ENCODE measurements at places on chromosomes 3 and 15.

GRCh38 chr15:36940636-36941260 lies 159.6 kb downstream of the MEIS2 start:
- DNase-seq: no peak

DNA sequence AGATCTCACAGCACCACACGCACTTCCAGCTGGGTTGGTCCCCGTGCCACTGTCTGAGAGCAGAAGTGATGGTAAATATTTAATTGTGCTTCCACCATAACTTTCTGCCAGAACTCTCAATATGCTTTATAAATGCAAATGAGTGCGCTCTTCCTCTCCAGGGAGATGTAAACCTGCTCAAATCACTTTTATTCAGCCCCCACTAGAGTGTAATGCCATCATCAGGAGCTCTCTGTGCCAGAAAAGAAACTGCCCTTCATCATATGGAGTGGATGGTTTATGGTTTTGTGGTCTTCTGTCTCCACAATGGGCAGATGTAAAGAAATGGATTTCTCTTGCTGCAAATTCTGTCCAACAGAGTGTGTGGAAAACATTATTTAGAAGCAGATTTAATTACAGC lies 127.0 kb downstream of the EPHB1 start:
- DNase-seq: no peak

- DNase-seq: no peak
Measured at GRCh38 chr15:37880009-37880834, 54.2 kb upstream of the TMCO5A start.

DNA sequence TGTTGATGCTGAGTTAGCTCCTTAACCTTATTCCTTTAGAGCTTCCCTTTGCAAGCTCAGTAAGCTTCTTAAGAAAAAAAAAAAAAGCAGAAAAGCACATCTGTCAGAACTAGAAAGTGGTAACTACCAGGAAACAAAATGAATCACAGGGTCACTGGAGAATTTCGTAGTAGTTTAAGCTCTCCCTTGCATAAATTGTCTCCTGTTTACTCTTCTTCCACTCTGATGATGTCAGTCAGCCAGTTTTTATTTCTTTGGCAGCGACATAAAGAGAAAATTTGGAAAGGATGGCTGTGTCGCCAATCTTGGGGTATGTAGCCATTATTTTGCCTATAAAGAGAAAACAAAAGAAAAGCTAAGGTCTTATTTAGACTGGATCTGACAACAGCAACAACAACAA lies 3.2 kb upstream of the GABRR3 start:
- no peak for DNase-seq

DNA sequence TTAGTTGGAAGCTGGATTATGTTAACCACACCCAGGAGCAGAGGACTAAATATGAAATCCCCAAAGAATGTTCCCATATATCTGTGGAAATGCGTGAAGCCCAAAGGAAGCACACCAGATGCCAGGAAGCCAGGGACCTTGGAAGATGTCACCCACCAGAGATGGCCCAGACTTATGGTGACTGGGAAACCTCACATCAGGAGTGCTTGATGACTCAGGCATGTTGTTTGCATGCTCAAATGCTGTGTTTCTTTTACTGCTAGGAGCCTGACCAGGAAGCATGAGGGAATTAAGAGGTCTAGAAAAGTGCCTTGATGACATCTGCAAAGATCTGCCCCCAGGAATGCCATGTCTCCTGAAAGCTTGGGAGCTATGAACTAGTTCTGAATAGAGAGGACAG lies 109.0 kb upstream of the SLC2A2 start:
- DNase-seq: no peak

DNA sequence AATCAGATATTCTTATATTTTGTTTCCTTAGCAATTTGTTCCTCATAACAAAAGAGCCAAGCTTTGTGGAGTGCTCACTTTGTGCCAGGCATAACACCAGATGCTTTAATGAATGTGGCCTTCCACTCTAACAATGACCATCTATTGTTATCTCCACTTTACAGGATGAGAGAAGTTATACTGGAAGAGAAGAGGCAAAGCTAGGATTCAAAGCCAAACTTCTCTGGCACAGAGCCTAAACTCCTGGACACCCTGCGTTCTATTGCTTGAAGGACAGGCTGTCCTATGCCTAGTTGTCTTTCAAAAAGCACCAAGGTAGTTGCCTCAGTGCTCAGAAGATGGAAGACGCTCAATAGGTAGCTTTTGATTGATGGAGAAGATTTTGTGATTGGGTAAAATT lies 123.2 kb upstream of the FEZF2 start:
- no peak for DNase-seq

GRCh38 chr3:27454914-27455313 lies 29.3 kb downstream of the SLC4A7 start:
- no peak for DNase-seq

DNA sequence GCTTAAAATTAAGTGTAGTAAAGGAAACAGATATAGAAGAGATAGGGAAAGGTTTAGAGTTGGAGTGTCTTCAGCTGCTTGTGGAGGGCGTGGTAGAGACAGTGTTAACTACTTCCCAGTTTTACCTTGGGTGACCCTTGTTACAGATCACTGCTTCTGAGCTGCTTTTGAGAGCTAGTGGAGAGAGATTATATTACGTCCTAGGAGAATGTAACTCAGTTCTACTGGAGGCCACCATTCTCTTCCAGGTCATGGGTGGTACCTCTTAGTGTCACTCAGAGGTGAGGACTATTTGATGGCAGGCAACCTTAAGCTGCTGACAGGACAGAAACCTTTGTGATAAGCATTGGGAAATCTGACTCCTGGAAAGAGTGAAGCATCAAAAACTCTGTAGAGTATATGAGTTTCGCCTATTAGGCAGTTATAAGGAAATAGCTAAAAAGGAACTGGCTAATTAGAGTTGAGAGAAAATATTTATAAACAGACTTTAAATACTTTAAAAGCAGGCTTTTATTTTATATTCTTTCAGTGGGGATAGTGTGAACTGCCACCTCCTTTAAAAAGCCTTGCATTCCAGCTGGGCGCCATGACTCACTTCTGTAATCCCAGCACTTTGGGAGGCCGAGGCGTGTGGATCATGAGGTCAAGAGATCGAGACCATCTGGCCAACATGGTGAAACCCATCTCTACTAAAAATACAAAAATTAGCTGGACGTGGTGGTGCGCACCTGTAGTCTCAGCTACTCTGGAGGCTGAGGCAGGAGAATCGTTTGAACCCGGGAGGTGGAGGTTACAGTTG lies 106.5 kb downstream of the ZNF609 start:
- DNase-seq: no peak

DNA sequence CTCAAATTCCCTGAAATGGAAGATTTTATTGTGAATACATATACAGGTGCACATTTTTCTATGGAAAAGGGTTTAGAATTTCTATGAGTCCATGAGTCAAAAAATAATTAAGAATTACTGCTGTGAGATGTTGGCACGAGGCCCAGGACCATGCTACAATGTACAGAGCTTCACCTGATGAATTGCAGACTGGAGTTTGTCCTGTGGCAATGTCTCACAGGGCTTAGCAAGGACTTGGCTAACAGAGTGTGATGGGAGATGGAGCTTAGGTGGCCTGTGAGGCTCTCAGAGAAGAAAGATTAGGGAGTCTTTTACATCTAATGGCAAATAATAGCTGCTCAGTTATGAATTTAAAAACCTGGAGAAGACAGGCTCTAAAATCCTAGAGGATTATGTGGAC lies 219.5 kb upstream of the CBLB start:
- DNase-seq: no peak

DNA sequence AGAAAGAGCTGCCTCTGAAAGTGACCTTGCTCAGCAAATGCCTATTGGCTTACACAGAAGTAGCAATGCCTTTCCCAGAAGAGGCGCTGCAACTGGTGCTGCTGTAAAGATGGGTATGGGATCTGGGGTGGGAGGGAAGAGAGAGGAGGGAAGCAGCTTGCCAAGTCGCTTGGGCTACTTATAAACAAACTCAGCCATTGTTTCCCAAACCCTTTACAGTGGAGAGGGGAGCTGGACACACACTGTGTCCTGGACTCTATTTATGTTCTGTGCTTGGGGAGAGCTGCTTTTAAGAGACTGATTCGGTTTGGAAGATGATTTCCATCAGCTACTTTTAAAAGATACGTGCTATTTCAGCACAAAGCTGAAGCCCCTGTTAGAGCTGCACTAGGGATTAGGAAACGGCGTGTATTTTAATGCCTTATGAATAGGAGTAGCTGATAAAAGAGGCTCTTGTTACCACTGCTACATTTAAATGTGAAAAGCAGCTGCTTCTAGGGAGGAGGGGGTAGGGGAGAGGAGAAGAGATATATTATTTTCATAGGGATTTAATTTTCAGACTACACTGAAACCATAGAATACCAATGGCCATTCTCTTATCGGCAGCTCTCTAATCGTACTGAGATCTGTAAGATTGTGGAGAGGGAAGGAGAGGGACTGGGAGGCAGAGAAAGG lies 440.6 kb downstream of the MCTP2 start:
- DNase-seq: no peak

DNA sequence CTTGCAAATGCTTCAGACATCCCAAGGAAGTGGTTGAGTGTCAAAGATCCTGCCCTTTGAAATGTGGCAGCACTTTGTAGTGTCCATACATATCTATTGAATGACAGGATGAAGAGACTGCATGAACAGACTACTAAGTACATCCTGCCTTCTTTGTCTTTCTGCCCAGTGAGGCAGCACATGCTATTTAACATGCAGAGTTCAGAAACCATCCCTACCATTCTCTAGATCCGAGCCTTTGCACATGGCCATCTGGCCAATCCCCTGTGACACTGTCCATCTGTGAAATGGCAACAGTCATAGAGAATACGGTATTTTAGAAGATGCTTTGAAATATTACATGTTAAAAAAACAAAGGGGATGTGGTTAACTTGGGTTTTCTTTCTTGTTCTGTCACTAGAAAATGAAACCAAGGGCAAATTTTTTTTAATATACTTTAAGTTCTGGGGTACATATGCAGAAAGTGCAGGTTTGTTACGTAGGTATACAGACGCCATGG lies 519.6 kb downstream of the NTRK3 start:
- no peak for DNase-seq

DNA sequence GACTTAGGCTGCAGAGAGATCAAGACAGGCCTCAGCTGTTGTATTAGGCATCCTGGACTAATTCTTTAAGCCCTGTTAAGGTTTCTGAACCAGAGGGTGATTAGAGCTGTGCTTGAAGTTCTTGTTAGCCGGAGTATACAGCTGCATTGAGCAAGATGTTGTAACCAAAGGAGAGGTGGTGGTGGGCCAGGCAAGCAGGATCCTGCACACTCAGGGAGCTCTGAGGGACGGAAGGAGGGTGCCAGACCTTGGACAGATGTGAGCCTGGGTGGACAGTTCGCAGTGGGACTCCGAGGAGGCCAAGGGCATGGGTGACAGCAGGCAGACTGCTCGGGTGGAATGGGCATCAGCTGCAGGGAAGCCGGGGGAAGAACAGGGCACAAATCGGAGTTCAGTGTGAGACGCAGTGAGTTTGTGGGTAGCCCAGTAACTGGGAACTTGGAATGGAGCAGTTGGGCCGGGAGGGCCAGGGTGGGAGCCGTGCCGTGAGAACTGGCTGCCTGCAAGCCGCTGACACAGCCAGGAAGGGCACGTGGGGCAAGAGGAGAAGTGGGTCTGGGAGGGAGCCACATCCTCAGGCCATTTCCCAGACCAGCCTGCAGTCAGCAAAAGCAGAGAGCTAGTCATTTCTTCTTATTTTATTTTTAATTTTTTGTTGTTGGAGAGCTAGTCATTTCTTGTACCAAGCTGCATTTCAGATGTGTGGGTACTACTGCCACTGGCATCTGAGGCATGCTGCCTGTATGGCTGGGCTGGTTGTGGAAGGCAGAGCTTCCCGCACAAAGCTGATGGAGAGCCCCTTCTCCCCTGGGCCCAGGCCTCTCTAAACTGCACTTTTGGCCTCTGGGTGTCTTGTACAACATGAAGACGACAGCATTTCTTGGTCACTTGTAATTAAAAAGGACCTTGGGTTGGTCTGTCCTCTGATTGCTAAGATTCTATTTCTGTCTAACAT lies 61.0 kb downstream of the PGPEP1L start:
- no peak for DNase-seq

GRCh38 chr3:67382536-67382935 lies 271.9 kb downstream of the SUCLG2 start:
- no peak for DNase-seq

- no peak for DNase-seq
Measured at GRCh38 chr3:159187706-159188105, 385.9 kb downstream of the MFSD1 start.

- DNase-seq: no peak
Measured at GRCh38 chr3:140510303-140510861, 167.5 kb upstream of the TRIM42 start.
